GM12878 (cell line): ENCODE measurements at places on chromosomes 3 and 15.

- no peak for DNase-seq
Measured at GRCh38 chr3:56799251-56799882, 2.4 kb downstream of the ARHGEF3 start.

DNA sequence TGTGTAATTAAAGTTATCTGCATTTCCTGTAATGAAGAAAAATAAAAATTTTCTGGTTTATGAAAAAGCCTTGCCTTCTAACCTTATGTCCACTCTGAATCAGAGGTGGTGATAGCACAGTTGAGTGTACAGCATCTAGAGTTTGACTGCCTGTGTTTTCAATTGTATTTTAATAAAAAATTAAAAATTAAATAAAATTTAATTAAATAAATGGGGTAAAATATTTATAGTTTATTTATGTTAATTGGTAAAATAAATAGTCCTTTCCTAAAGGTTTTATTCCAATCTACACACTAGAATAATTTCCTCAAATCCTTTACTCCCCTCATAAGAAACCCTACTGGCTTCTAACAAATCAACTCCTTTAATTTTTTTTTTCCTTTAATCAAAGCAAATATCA, 111.8 kb upstream of the MYO5C start:
- no peak for DNase-seq

GRCh38 chr3:89787485-89787884, 680.1 kb downstream of the EPHA3 start:
- no peak for DNase-seq

DNA sequence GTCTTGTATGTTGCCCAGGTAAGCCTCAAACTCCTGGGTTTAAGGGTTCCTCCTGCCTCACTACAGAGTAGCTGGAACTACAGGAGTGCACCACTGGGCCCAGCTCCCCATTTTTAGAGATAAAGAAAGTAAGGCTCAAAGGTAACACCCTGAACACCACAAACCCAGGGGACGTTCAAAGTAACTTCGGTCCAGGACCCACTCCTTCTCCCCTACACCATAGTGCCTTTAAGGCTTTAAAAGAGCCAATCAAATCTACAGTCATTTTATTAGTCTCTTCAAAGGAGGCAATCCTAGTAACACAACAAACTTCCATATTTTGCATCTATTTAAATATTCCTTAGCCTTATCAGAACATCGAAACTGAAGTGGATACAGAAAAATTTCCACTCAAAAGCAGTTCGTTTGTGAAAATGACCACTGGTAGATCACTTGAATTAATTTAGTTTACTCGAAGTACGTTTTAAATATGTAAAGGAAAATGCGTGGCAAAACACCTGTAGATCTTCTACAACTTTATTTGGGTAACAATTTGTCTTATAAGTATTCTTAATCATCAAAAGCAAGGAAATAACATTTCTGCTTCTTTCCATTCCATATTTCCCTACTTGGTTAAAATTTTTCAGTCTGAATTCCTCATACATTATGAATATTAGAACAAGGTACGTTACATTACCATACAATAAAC, 1.8 kb downstream of the STAG1 start:
- no peak for DNase-seq

- no peak for DNase-seq
Measured at GRCh38 chr15:63163217-63163616, 5.9 kb upstream of the RPS27L start.

GRCh38 chr3:169299129-169299528, 364.4 kb downstream of the MECOM start:
- no peak for DNase-seq

GRCh38 chr3:70108072-70108471, 108.5 kb downstream of the SAMMSON start:
- DNase-seq: no peak
